Jurkat, Clone E6-1 (cell line): ENCODE measurements at places on chromosomes 4 and X.

- DNase-seq = no peak
These were observed 29.9 kb upstream of the MSANTD1 start for GRCh38 chr4:3218824-3219760.

DNA sequence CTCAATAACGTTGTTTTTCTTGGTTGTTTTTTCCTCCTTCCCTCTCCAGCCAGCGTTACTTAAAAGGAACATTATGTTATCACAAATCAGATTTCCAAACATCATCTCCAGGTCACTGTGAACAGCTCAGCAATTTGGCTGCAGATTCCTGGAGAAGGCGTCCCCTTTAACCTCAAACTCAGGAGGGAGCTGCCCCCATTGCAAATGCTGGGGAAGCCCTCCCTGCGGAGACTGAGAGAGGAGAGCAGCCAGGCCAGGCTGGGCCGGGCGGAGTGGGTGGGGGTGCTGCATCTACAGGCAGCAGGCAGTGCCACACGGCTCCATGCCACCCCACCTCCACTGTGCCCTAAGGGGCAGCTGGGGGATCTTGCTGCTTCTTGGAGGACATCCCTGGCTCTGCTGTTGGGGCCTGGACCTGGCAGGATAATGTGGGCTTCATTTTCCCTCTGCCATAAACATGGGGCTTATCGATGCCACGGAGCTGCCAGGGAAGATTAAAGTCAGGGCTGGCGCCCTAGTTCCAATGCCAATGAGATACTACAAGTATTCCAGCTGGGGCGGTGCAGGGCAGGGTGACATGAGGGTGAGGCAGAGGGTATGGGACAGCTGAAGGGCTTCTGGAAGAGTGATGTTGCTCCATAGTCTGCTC, 148.8 kb downstream of the PJA1 start:
- DNase-seq = no peak

- no peak for DNase-seq
These were observed 42.3 kb downstream of the RFC1 start for GRCh38 chr4:39323821-39324220.

DNA sequence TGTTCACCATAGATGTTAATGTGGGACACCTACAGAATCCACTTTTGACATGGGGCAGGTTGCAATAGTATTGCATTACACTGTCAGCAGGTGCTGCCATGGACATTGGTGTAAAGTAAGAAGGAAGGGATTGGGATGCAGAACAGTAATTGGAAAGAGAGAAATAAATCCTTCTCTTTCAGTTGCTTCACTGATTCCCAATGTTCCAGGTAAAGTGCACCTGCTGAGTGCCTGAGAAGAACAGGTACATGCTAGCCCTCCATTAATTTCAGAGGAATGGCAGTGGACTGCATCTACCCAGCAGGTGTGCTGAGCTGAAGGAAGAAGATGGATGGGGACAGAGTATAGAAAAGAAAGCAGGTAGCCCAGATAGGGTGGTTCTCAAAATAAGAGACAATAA, 248.5 kb downstream of the TENM3 start:
- no peak for DNase-seq

DNA sequence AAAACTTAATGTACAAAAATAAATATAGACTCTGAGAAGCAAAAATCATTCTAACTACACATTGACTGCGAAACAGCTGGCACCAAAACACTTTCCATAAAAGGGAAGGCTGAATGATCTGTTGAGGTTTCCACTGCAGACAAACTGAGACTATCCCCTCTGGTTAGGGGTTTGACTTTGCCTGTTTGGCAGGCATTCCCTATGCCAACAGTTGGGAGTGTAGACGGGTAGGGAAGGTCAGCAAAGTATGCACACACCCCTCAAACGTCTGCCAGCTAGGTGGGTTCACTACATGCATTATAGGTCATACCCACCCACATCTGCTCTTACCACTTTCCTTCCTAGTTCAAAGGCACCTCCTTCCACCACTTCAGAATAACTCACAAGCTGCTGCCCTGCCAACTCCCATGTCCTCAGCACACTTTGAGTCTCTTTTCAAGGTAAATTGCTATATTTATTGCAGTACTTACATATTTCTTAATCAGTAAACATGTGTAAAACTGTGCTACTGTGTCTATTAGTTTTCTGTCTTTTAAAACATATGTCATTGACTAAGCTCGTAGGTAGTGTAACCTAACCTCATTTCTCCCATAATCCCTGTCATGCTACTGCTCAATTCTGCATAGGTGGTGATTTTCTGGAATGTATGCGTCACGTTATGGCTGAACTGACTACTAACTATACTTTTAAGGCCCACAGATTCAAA, 12.4 kb downstream of the CTSO start:
- no peak for DNase-seq

DNA sequence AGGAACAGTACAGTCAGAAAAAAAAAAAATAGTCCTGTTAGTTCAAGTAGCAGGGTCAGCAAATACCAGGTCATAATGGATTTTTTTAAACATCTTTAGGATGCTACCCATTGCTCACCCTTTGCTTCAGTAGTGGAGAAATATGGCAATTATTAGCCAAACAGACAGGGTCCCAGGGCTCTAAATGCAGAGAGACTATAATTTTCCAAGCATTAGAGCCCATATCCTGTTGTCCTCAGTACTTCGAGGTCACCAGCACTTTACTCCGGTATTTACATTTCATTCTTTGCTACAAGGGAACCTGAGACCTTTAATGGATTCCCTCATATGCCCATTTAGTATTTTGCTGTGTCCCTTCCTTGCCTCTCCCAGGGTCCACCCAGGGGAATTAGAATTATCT, 1562.9 kb upstream of the TENM3 start:
- no peak for DNase-seq

- no peak for DNase-seq
These were observed 52.2 kb downstream of the SMIM20 start for GRCh38 chr4:25966171-25966570.

DNA sequence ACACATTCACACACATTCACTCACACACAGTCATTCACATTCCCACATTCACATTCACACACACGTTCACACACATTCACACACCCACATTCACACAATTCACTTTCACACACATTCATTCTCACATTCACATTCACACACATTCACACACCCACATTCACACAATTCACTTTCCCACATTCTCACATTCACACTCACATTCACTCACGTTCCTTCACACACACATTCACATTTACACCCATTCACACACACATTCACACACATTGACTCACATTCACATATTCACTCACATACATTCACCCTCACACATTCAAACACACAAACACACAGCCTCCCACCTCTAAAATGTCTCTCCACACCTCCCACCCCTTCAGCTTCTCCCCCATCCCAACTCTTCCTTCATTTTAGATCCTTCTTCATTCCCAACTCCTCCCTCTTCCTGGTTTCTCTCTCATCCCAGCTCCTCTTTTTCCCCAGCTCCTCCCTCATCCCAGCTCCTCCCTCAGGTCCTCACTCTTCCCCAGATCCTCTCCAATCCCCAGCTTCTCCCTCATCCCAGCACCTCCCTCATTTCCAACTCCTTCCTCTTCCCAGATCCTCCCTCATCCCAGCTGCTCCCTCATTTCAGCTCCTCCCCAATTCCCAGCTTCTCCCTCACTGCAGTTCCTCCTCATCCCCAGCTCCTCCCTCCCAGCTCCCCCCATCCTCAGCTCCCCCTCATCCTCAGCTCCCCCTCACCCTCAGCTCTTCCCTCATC, 111.0 kb downstream of the FAM53A start:
- DNase-seq = no peak

DNA sequence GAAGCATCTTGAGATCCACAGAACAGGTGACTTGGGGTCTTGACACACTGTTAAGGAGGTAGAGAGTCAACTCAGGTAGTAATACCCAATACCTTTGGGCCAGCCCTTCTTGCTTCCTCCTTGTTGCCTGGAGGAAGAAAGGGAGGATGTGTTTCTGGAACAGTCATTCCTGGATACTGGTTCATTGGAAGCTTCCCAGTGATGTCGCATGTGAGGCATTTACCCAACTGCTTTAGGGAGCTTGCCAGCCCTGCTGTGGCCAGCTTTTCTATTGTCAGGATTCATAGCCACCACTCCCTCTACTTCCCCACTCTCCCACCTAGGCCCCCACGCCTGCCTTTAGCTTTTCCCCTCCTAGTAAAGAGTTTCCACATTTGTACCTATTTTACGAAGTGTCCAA, 310.3 kb upstream of the PRPS2 start:
- DNase-seq = no peak

DNA sequence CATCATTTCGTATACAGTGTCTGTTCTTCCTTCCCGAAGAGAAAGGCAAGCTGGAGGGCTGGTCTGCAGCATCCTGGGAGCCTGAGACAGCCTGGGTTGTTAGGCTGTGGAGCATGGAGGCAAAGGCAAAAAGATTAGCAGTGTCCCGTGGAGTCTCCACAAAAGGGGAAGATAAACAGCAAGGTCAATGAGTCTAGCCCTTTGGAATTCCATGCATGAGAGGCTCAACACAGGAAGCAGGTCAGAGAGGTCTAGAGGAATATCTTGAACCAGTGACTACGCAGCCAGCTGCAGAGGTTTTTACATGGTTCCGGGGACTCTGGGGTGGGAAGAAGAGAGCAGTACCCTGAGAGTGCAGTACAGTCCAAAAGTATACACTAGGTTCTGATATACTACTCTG, 12.2 kb upstream of the MCF2 start:
- no peak for DNase-seq

GRCh38 chr4:118751629-118752323, 66.6 kb downstream of the METTL14 start:
- no peak for DNase-seq
